ENCODE measurements at places on chromosomes 4 and X.
A peak's percentile ranks its signal among the peaks of the same experiment; 100 is the strongest.

DNA sequence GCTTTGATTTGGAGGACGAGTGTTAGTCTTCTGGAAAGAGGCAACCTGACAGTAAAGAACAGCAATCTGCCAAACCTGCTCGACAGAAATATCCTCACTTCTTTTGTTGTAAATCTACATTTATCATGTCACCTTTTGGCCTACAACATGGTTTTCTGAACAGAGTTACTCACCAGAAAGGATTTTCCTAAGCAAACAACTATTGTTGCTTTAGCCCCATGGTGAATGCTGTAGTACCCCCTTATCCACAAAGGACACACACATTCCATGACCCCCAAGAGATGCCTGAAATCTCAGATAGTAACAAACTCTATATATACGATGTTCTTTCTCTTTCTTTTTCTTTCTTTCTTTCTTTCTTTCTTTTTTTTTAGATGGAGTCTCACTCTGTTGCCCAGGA lies 42.7 kb downstream of the TMEM150C start:
- DNase-seq = no peak

DNA sequence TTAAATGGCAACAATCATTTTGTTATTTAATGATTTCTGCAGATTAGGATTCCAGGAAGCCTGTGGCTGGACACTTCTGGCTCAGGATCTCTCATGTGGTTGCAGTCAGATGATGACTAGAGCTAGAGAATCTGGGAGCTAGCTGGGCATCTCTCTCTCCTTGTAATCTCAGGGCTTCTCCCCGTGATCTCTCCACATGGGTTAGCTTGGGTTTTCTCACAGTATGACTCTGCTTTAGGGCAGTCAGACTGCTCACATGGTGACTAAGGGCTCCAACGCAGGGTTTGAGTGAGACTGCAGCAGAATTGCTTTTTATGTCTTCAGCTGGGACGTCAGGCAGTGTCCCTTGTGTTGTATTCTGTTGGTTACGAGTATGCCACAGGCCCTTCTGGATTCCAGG lies 361.4 kb downstream of the CBLL2 start:
- no peak for DNase-seq

DNA sequence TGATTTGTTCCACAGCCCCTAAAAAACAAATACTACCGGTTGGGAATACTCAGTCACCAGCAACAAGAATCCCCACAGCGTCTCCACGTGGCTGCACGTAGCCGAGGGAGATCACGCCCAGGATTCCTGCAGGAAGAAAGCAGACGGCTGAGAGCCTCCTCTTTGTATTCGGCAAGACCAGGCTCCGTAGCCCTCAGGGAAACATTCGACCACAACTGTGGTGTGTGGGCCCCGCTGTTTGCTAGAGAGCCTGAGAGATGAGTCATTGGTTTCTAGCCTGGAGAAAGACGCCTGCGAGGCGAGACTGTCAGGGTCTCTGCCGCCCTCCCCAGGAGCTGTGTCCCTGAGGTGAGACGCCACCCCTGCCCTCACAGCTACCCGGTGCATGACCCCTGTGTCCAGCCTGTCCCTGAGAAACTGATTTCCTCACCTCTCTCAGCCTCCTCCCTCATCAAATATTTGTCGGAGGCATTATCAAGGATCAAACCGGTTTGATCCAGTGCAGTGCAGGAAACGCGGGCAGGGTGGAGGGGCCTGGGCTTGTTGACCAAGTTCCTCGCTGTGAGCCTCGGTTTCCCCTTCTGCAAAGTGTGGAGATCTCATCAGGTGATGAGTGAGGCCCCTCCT lies 4.7 kb upstream of the S100P start:
- DNase-seq = peak; percentile 38

DNA sequence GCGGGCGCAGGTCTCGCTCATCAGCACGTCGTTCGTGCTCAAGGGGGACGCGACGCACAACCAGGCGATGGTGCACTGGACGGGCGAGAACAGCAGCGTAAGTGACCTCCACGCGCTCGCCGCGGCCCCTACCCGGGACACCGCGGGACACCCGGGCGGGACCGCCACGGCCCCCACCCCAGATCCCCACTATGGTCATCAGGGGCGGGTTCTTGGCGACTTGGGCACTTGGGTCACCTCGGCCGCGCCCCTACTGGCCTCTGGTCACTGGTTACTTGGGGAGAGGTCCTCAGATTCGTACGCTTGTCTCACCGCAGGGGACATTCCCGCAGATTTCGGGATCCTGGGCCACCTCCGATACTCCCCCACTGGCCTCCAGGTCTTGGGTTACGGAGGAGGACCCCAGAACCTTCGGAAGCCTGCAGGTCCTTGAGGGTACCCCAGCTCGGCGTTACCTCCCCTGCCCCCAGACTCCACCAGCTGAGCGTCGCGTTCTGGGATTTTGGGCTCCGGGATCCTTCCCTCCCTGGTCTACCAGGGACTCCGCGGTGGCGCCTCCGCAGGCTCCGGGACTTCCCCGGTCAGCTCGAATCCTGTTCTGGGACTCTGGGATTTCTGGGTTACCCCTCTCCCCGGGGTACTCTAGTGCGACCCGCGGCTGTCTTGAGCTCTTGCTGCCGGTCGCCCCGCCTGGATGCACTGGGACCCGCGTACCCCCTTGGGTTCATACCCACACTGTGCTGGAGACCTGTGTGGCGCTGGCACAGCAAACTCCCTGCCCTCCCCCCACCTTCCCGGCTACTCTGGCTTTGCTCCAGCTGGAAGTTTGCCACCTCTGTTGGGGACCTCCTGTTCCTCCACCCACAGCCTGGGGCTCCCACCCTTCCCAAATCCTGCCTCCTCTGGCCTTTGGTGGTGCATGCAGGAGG lies 956 bp downstream of the SORCS2 start:
- no peak for DNase-seq

DNA sequence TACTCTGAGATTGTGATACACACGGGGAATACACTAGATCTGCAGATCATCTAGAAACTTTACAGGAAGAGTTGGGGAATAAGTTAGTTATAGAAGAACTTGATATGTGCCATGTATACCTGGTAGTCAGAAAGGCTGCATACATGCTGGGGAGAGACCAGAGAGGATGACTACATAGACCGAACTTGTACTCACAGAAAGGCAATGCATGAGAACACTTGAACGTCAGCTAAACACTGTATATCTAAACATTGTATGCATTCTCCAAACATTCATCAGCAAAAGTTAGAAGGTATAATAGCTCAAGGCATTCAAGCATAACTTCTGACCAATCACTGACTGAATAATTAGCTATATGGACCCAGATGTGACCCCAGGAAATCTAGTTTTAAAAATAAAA lies 78.0 kb upstream of the PDHA2 start:
- no peak for DNase-seq

GRCh38 chr4:111977419-111977965 lies 167.8 kb upstream of the FAM241A start:
- DNase-seq = no peak

GRCh38 chr4:134408897-134409296 lies 207.3 kb upstream of the PABPC4L start:
- DNase-seq = no peak

- no peak for DNase-seq
These were observed 21.2 kb upstream of the TRPC5OS start for GRCh38 chrX:111854556-111855490.

DNA sequence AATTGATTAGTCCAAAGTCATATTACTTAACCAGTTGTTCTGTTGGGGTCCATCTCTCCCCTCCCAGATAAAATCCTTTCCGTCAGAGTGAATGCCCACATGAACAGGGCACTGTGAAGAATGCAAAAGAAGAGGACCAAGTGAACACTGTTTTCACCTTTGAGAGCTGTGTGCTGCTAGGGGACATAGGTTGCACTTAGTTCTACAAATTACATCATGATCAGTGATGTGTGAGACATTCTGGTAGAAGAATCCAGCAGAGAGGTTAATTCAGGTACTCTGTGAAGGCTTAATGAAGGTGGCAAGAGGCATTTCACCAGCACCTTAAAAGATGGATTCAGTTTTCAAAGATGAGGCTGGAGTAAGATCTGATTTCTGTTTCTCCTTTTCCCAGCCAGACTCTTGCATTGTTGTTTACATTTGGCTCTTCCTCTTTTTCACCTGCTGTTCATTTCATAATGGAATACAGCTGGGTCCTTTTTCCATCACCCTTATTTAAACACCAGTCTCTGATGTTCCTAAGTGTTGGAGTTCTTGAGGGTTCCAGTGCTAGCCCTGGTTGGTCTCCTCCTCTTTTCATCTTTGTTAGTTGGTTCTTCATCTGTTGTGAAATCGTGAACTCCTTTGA lies 10.9 kb downstream of the GAB1 start:
- DNase-seq = no peak

GRCh38 chrX:152588206-152588605 lies 49.5 kb upstream of the GABRQ start:
- no peak for DNase-seq

DNA sequence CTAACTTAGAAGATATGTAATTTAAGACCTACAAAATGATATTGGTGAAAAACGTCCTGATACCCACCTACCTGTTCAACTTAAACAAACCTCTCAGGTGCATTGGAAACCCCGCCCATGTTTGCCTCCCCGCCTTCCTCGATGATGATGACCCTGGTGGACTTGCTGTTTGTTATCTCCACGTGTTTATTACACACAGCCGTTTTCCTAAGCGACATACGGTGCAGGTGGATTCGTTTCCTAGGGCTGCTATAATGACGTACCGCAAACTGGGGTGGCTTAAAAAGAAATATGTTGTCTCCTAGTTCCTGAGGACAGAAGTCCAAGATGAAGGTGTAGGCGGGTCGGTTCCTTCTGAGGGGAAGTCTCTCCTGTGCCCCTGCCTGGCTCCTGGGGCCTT lies 110.7 kb downstream of the GPR143 start:
- no peak for DNase-seq

GRCh38 chr4:7259039-7259438 lies 66.7 kb downstream of the SORCS2 start:
- no peak for DNase-seq

- DNase-seq = no peak
These were observed 25.9 kb upstream of the FAM241A start for GRCh38 chr4:112119353-112119783.

GRCh38 chr4:101356928-101357327 lies 9.6 kb upstream of the PPP3CA start:
- DNase-seq = no peak

- peak; percentile 2 for DNase-seq
These were observed 254.5 kb upstream of the VEGFC start for GRCh38 chr4:177047070-177047850.

- DNase-seq = no peak
These were observed 231.9 kb downstream of the RASL11B start for GRCh38 chr4:53094040-53094439.

DNA sequence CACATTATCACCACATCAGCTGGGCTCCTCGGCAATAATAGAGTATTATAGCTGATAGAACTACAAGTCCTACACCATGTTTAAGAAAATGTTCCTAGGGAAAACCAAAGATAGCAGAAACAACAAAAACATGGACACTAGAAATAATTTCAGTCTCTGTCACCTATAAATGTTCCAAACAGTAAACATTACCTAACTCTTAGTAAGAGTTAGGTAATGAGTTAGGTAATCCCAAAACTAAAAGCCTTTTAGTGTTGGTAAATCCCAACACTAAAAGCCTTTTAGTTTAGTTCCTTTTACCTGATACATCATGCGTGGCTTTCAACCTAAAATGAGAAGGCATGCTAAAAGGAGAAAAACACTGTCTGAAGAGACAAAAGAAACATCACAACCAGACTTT lies 35.5 kb downstream of the MAGED2 start:
- DNase-seq = no peak
